Activated effector memory CD4-positive, alpha-beta T cell treated with Interleukin-2 at 50 U/mL for 16 hours (primary cell): ENCODE measurements at places on chromosomes 3 and 15.
A peak's percentile ranks its signal among the peaks of the same experiment; 100 is the strongest.

DNA sequence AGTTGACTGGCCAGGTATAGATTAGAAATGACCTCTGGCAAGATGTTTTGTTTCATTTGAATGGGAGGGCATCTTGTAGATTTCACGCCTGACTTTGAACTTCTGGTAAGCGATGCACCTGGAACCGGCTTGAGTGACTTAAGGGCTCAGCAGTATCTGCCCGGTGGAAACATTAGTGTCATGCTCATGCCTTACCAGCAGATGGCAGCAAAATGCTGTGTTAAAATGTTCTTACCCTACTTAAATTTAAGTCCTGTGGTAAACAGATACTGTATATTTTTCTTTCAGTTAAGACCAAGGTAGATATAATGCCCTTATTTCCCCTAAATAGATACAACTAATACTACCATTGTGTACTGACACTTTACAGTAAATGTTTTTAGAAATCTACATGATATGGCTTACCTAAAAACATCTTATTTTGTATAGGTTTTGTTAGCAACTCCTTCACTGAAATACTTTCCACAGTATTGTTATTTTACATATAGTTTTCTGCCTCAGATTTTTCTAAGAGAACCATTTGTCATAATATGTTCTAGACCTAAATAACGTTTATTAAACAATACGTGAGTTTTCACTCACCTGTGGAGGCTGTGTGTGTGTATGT is 25.5 kb downstream of the ASB7 start:
- DNase-seq = peak; percentile 33

DNA sequence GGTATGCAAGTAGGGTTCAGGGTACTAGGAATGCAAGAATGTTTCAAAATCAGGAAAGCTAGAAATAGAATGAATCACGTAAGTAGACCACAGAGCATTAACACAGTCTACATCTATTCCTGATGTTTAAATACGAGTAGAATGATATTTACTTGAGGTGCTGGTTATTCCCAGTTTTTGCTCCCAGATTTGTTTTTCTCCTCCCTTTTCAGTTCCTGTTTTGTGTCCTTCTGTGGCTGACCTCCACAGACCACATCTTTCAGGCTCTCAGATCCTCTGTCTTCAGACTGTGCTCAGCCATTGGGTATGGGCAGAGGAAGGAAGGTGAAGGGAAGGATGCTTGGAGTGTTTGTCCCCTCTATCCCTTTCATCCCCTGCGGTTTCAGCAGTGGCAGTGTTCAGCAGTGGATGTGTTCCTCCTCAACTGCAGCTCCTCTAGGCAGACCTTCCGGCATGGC is 276.6 kb downstream of the ZNF621 start:
- no peak for DNase-seq

DNA sequence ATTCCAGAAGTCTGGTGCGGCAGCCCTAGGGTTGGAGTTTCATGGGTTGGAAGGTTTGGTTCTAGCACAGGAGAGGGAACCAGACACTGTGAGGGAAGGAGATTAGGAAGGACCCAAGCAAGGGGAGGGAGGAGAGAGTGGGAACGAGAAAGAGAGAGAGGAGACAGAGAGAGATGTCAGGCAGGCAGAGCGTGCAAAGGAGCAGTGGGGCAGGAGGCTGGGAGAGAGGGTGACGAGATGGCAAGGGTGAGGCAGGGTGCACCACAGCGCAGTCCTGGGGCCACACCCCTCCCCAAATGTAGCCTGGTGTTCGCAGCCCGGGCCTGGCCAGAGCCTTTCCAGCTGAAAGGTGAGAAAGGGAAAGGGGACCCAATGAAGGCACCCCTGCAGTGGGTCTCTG is 162.9 kb upstream of the TLE3 start:
- DNase-seq = no peak

- no peak for DNase-seq
These were observed 17.5 kb upstream of the APEH start for GRCh38 chr3:49656541-49657112.

DNA sequence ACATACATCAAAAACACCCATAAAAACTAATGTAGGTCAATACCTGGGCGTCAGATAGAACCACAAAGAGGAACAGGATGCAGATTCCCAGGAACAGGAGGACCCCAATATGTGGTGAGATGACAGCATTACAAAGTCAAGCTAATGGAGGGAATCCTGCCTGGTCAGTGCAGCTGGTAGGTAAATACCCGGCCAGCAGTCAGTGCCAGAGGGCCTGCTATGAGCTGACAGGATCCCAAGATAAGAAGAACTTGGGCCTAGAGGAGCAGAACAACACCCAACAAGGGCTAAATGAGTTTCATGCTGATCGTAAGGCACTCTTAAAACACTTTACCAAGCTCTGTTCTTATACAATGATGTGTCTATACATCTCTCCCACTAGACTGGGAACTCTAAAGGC is 61.2 kb upstream of the KCNMB2 start:
- DNase-seq = no peak

- no peak for DNase-seq
These were observed 72.7 kb upstream of the LRTM1 start for GRCh38 chr3:55000546-55000945.

DNA sequence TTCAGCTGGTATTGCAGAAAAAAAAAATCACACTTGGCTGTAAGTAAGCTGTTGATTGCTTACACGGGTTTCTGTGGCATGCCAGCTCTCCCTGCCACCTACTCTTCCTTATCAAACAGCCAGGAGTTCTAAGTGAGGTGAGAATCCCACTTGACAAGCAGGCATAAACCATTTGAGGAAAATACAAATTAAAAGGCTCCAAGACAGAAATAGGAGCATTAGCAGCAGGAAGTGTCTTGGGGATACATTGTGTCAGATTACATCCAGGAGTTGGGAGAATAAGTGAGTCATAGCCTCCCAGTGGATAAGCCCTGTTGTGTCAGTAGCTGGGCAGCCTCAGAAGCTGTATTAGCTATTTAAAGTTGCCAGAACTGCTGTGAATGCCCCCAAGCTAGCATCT is 256.0 kb downstream of the CNTN4 start:
- DNase-seq = no peak

DNA sequence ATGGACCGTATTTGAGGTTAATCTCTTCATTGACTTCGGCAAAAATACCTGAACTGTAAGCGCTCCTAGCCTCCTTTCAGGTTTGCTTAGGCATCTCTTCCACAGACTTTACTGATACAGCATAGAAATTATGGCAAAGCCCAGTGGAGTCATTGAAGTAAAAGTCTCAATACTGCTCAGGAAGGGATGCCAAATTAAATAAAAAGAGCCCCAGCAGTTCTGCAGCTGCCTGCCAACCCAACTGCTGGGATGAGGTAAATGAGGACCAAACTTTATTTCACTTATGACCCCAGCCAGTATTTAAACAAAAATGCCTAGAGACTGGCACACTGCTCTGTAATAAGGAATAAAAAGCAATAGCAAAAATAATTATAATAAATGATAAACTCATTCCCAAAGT is 65.4 kb downstream of the IQCH start:
- no peak for DNase-seq

DNA sequence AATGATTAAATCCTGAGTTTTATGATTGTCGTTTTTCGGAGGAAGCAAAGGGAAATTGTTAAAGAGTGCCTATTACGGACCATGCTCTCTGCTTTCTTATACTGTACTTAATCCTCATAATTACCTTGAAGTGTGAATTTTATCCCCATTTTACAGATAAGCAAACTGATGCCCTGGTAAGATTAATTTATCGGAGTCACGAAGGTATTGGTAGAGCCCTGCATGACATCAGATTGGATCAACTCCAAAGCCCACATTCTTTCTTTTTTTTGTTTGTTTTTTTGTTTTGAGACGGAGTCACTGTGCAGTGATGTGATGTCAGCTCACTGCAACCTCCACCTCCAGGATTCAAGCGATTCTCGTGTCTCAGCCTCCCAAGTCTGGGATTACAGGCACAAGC is 1.6 kb upstream of the GNB4 start:
- no peak for DNase-seq

GRCh38 chr15:48395521-48396011 is 64.3 kb downstream of the DUT start:
- no peak for DNase-seq

DNA sequence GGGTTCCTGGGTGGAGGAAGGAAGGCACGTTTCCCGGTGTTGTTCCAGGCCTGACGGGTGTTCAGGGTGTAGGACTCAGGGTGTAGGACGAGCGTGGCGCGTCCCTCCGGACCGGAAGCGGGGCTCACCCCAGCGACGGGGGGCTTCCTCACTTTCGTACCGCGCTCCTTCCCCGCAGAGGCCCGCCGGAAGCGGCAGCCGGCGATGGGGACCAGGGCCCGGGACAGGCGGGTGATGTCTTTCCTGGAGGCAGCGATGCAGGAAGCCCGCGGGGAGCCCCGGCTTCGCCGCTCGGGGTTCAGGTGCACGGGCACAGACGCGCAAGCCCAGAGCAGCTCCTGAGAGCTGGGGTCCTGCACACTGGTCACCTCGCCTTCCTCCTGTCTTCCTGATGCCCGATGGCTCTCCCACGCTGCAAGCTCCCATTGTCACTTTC is 13.4 kb downstream of the FOXL2NB start:
- no peak for DNase-seq

- DNase-seq = no peak
These were observed 87.2 kb downstream of the SLCO3A1 start for GRCh38 chr15:91940496-91941381.

GRCh38 chr3:9102240-9102981 is 139.1 kb upstream of the RAD18 start:
- no peak for DNase-seq

DNA sequence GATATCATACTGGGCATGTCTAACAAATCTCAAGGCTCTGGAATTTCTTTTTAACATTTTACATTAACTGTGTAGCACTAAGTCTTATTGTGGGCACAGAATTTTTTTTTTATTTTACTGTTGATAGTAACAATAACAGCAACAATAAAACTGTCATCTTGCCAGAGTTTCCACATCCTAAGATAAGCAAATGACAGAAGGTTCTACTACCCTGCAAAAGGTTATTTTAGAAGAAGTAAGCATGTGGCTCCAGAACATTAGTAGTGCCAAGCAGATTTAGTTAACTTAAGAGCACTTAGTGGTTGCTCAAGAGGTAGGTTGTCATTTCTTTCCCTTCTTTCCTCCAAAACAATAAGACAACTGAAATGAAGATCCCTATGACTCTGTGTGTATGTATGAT is 743.0 kb upstream of the CBLB start:
- DNase-seq = no peak

DNA sequence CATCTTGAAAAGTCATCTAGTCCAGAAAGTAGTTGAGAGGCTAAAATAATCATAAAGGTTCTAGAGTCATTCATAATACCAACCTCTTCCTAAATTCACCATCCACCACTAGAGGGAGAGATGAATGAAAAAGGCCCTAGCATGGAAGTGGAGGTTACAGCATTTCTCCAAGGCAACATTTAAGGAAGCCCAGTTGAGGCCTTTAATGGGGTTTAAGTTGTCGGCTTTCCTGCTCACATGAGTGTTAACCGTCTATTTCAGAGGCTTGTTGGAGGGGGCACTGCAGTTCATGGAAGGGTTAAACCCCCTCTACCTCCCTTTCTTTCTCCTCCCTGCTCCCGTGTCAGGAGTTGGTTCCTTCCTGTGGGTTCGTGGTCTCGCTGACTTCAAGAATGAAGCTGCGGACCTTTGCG is 3.8 kb upstream of the SLCO3A1 start:
- no peak for DNase-seq

- no peak for DNase-seq
These were observed 399.1 kb upstream of the TBL1XR1 start for GRCh38 chr3:177596248-177596815.

GRCh38 chr3:14415501-14415900 is 13.1 kb downstream of the SLC6A6 start:
- DNase-seq = no peak

- DNase-seq = no peak
These were observed 40.5 kb downstream of the U2SURP start for GRCh38 chr3:143041903-143042302.

DNA sequence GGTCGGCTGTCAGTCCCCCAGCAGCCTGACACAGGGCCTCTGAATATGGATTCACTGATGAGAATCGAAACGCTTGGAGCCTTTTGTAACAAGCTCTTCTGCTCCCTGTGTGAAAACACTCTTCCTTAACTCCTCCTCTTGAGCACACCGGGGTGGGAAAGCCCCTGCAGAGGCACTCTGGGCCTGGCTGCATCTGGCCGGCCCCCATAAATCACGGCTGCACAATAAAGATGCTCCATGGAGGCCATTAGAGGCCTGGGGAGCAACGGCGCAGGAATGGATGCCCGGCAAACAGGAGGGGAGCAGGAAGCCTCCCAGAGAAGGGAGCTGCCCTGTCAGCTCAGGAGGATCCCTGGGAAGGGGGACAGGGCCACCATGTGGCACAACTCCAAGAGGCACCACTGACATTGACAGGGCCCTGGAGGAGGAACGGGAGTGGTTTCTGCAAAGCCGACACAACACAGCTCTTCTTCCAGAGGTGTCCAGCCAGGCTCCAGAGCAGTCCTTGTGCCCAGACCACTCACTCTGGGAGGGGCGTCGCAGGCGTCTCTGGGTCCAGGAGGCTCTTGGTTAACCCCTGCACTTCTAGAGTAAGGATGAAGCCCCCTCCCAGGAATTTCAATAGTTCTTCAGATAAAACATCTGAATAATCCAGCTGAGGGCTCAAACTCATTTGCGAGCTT is 509.3 kb upstream of the PPP2R3A start:
- DNase-seq = no peak

GRCh38 chr3:63886858-63887257 is 23.2 kb downstream of the ATXN7 start:
- no peak for DNase-seq

DNA sequence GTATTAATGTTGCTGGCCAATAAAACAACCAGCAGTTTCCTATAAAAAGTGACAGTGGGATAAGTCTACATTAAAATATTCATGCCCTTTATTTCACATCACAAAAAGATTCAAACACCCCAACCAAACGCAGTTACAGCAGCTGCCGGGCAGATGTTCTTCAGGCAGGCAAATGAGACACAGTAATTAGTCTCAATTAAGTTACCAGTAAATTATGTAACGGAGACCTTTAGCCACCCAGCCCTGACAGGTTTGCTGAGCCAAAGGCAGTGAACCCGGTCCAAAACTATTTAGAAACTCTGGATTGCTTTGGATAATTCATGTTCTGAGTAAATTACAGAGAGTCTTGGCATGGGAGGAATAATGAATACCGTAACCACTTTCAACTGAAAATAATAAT is 289.2 kb upstream of the LYSMD4 start:
- DNase-seq = no peak

GRCh38 chr15:47412802-47413201 is 304.5 kb upstream of the SEMA6D start:
- DNase-seq = no peak

GRCh38 chr15:53437985-53438841 is 321.2 kb downstream of the WDR72 start:
- DNase-seq = no peak
